ENCODE measurements at places on chromosomes 3 and 15.
A peak's percentile ranks its signal among the peaks of the same experiment; 100 is the strongest.

DNA sequence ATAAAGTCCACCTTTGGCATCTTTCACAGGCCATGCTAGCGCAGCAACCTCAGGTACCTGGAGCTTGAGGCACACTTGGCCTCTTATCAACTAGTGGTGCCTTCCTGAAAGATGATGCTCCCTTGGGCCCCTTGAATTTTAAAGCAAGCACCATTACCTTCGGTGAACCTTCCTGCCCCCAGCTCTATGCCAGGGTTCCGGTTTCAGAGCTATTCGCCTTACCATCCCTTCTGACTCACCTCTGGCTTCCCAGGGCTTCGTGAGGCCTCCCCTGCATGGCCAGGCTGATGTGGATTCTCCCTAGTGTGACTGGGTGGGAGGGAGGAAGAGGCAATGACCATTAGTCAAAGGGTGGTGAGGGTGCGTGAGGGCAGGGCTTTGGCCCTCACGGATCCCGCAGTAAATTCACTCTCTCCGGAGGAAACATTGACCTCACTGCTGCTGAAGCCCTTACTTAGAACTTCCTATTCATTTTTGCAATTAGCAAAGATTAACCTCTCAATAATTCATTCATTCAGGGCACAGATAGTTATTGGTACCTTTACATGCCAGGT, 16.3 kb downstream of the BHLHE40 start:
- peak; percentile 45 for DNase-seq

DNA sequence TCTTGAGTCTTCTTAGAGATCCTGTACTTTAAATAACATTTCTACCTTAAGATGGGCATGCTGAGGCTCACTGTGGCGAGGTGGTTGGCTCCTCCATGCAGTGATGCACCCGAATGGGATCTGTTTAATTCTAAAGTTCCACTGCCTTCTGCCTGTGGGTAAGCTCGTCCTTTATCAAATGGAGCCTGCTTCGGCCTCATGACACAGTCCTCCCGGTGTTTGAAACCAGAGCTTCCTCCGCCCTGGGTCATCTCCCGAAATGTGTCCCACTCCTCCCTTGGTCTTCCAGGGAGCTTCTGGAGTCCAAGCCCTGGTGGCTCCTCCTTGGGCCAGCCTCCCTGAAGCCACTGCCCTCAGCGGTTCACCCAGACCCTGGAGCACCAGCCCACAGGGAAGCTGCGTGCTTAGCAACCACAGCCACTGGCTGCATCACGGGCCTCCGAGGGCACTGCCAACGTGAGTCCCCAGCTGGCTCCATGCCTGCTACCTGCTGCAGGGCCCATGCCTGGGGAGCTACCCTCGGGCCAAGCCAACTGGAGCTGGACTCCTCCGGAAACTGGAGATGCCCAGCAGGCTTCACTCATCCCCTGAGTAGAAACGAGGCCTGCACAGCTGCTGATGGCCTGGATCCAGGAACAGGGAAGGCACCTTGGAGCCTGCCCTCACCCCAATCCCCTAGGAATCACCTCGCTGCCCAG, 3.3 kb downstream of the RHCG start:
- DNase-seq, result no peak

GRCh38 chr3:17412950-17413530, 329.4 kb downstream of the TBC1D5 start:
- DNase-seq, result peak; percentile 47

DNA sequence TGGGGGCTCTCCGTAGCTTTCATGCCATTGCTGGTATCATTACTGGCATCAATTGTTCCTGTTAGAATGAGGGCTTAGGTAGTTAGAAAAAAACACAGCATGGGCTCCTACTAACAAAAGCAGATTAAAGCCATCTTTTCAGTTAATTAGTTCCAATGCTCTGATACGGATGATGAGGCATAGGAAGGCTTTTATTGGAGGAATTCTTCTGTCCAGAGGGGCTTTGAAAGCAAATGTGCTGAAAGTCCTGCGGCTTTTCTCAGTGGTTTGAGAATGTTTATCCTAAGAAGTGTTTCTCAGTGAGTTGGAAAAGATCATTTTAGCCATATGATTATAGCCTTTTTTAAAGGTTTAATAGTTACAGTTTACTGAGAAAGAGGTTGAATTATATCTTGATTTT, 198.5 kb downstream of the THSD4 start:
- no peak for DNase-seq

GRCh38 chr3:144289057-144289456, 317.4 kb downstream of the DIPK2A start:
- DNase-seq, result no peak

DNA sequence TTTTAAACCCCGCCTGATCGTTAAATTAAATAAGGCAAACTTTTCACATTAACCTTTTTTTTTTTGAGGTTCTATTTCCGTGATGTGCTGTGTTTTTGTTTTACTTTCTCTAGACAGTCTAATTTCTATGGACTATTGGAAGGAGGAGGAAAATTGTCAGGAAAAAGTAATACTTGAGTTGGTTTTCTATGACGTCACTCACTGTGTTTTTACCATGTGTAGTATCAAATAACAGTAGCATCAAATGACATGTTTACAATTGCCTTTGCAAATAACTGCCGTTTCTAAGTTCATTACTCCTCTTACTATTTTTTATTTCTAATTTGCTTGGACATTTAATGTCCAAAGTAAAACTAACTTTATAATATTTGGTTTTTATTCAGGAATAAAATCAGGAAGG, 32.3 kb downstream of the MYO1E start:
- DNase-seq, result no peak

DNA sequence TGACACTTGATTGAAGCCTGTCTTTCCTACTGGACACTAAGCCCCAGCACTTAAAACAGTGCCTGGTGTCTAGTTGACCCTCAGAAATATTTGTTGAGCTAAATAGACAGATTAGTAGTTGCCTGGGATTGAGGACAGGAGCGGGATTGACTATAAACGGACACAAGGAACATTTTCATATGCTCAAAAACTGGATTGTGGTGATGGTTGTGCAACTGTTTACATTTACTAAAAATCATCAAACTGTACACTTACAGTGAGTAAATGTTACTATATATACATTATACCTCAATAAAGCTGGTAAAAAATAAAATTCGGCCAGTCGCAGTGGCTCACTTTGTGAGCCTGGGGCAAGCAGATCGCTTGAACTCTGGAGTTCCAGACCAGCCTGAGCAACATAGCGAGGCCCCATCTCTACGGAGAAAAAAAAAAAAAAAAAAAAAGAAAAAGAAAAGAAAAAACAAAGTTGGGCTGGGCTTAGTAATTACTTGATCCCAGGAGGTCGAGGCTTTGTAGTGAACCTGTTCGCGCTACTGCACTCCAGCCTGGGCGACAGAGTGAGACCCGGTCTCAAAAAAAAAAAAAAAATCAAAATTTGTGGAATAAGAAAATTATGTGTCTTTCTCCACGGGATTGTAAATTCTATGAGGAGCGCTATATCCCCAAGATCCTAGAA, 632 bp upstream of the IDH3A start:
- DNase-seq, result no peak

GRCh38 chr15:66164788-66165187, 88.8 kb downstream of the MEGF11 start:
- no peak for DNase-seq

GRCh38 chr3:112671930-112672715, 31.2 kb upstream of the CCDC80 start:
- peak; percentile 69 for DNase-seq

- peak; percentile 56 for DNase-seq
Measured at GRCh38 chr3:168049367-168049974, 46.3 kb downstream of the GOLIM4 start.

DNA sequence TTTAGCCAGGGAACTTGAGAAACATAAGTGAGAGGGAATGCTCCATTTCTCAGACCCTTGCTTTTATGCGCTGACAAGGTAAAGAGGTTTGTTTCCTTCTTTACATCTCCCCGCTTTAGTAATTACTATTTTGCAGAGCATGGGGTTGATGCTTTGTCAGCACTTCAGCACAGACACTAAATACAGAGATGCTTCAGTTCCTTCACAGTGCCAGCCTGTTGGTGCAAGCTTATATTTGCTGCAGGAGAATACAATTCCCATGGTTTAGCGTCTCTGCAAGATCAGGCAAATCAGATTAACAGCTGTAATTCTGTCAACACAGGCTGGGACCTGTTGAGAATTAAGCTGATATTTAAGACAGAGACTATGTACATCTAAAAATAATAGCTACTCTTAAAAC, 2.9 kb downstream of the FMN1 start:
- DNase-seq, result no peak

GRCh38 chr15:70036585-70037291, 61.0 kb downstream of the TLE3 start:
- DNase-seq, result no peak

DNA sequence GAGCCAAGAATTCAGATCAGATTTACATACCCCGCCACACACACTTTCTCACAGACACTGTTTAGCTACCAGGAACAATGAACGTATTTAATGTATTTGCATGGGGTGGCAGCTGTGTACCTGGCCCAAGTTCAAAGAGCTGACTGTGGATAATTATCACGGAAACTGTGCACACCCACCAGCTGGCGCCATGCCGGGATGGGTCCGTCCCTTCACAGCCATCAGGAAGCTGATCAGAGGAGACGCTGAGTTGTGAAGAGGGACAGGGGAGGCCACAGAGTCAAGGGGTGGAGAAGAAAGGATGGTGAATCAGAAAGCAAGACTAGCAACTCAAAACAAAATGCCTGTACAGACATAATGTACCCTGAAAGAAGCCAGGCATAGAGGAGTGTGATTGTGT, 13.1 kb upstream of the PLA2G4D start:
- DNase-seq, result peak; percentile 9

- no peak for DNase-seq
Measured at GRCh38 chr15:64898406-64898805, 13.3 kb upstream of the ANKDD1A start.

- no peak for DNase-seq
Measured at GRCh38 chr3:177679568-177680471, 482.5 kb upstream of the TBL1XR1 start.

GRCh38 chr3:64291345-64291744, 66.1 kb upstream of the PRICKLE2 start:
- DNase-seq, result peak; percentile 82

DNA sequence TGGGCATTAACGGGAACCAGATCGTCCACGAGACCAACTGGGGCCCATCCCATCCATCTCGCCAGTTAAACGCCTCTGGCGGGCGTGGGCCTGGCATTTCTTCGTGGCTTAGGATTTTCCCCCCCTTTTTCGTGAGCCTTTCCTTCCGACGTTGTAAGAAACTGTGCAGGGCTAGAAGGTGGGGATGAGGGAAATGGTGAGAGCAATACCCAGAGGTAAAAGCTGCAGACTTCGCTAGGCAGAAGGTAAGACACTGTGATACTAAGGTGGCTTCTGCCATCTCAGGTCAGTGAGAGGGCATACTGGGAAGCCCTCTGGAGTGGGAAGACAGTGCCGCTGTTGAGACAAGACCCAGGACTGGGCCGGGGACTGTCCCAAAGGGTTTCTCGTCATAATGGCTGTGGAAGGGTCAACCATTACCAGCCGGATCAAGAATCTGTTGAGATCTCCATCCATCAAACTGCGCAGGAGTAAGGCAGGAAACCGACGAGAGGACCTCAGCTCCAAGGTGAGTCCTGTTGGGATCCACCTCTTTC, 666 bp downstream of the MAPKBP1 start:
- no peak for DNase-seq

GRCh38 chr15:42719043-42719442, 17.9 kb downstream of the CDAN1 start:
- no peak for DNase-seq

DNA sequence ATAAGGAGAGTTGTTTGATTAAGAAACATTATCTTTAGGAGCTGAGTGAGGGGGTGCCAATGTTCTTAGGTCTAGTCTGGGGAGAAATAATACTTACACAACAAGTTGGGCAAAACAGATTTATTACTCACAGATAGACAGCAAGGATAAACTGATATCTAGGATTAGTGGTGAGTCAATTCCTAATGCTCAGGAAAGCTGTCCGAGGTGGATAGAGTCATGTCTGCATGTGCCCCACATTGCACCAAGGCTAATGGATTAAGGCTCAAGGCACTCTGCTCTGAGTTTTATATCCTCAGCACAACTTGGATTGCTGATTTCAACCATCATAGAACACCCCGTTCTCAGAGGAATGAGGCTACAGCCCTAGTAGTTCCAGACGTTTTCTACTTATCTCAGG, 1042.3 kb downstream of the OTOL1 start:
- no peak for DNase-seq

DNA sequence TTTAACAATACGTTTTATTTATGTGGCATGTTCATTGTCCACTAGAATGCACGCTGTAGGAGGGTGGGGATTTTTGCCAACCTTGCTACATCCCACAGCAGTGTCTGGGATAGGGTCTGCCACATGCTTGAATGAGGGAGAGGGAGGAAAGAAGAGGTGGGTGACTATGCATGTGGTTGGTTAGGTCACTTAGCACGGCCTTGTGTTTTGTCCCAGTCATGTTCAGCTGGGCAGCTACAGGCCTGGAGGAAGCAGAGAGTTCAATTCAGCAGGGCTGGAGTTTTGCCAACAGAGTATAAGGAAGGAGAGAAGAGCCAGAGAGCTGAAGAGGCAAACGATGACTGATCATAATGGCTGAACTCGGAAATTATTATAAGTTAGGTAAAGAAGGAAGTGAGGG, 268.4 kb upstream of the NSMCE3 start:
- no peak for DNase-seq

GRCh38 chr15:101262551-101262950, 10.7 kb upstream of the CHSY1 start:
- no peak for DNase-seq

DNA sequence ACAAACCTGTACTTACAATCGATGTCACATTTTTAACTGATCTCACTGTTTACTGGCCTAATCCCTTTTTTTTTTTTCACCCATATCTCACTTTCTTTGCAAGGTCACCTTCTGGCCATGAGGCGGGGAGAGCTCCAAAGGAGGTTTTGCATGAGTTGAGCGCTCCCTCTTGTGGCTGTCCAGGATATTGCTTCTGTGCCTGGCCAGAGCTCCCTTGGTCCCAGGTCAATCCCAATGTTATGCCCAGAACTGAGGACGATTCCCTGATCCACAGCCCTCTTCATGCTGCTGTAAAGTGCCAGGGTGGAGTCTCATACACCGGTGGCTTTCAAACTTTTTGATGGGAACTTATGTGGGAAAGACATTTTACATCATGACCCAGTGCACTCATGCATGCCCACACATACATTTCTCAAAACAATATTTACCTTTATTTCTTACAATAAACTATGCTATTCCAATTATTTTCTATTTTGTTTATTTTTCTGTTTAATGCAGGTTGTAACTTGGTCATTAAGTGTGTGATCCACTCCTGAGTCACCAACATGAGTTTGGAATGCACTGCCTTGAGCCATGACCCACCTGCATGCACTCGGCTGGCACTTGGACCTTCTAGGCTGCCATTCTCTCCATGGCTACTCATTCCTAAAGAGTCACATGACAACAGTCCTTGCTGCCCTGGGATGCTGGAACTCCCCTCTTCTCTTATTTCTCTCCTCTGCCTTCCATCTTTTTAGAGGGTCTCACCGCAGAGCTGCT, 9.6 kb upstream of the SST start:
- DNase-seq, result peak; percentile 86
